ENCODE measurements at places on chromosomes 5 and 9. TPM values are rescaled to one million over a fixed set of nuclear protein-coding genes. Genes with fewer than 3 reads are reported as not detected.
A peak's percentile ranks its signal among the peaks of the same experiment; 100 is the strongest.

DNA sequence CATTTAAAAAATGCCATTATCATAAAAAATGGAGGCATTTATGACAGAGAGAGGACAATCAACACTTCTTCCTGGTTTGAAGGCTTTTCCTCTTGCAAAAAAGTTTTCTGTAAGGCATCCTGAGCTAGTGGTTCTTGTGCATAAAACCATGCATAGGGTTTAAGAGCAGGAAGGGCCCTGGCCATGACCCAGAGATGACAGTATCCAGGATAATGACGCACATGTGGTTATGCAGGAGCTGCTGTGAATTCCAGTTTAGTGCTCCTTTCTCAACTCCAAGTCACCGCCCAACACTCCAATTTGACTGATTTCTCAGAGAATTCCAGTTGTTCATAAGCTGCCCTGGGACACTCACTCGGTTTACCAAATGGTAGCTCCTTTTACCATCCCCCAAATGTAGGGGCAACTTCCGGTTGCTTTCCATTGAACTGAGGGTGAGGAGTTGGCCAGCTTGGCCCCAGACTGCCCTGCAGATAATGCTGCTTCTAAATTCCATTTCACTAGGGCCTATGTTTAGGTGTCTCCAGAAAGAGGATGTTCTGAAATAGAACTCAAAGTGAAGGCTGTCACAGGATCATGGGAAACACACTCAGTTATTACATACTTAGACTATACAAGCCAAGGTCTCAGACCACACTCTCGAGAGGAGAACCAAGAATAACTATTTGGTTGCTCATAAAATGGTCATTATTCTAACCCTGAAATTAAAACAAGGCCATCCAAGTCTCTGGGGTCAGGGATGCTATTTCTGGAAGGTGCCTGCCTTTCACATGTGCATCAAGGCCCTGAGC, 179.1 kb downstream of the SLIT3 start:
- peak; percentile 64 for DNase-seq

Gene AGXT2
- not detected for total RNA-seq

Gene GLDC
- 4.6 TPM for total RNA-seq

DNA sequence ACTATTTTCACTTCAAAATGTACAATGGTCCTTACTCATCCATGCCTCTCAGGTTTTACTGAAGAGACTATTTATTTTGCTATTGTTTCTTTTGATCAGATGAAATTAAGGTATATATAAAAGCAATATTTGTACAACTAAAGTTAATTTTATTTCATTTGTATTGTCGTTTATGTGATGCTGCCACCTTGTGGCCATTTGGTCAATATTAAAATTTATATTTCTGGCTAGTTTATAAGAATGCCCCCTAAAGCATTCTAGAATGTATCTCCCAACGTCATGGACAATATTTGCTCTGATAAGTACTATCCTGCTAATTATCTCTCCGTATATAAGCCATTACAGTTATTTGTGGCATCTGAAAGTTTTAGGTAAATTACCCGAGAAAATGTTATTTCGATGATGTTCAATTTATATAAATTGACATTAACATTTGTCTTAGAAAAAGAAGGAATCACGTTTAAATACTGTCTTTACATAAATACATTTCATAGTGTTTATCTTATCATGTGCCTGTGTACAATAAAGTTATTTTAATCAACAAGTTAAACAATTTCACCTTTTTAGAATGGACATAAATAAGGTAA, 680.0 kb downstream of the TAF11L14 start:
- DNase-seq, result peak; percentile 11

Gene PCDHGB6
- 1.3 TPM for total RNA-seq

- no peak for DNase-seq
Measured at GRCh38 chr5:44361342-44362001, 27.7 kb downstream of the FGF10 start.

DNA sequence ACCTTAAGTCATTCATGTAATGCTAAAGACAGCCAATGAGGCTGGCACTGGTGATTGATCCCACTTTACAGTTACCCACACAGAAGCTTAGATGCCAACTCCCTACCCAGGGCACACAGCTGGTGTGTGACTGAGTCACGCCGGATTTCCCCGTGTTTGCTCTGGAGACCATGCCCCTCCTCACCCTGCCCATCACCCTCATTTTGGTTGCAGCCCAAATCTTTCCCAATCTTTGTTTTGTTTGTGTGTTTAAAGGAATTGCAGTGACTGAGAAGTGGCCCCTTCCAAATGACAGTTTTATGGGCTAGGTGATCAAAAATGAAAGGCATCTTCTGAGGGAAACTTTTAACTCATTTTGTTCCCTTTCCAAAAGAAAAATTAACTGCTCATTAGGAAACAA, 10.9 kb downstream of the FBXL7 start:
- DNase-seq, result peak; percentile 57

GRCh38 chr9:129620669-129621295, at the start of gene C9orf50:
Gene C9orf50, minus strand, starts transcription at chr9:129621101. Its CDS starts 527 bp downstream, at chr9:129620574.
- DNase-seq, result no peak

DNA sequence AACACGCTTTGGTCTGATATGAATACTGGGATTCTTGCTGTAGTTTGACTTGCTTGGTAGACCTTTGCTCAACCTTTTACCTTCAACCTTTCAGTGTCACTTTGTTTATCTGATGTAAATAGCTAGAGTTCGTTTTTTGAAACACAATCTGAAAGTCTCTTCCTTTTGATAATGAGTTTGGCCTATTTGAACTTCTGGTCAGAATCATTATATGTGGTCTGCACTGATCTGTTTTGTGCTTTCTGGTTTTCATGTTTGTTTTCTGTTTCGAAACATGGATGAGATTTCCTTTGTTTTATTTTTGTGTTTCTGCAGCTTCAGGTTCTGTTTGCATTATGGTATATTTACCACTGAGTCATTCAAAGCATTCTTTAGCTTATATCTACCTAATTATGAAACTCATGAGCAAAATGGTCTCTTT, 217.5 kb downstream of the GABBR2 start:
- no peak for DNase-seq

DNA sequence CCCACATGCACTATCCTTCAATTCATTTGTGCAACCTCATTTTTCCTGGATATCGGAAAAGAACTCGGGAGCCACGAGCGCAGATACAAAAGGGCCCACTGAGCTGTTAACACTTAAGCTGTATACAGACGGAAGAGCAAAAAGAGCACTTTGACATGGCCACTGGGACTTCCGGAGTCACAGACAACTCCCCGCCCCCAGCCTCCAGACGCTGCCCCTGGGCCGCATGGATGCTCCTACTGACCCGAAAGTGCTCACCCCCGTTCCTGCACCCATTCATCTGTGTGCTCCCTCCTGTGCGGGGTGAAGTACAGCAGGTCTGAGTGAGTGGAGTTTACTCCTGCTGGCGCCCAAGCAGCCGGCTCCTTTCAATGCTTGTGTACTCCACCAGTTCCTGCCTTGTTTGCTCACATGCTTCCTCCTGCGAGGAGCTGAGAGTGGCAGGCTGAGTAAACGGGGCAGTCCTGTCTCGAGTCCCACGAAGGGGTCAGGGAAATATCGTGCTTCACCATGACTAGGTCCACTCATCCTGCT, 901.0 kb upstream of the CTNND2 start:
- no peak for DNase-seq

Gene ZFP2
- 0.11 TPM for total RNA-seq

Gene BNC2
- 4.2 TPM for total RNA-seq

Gene LTC4S
- total RNA-seq, result not detected
